Skin of body (tissue), 3 donors: ENCODE measurements at places on chromosomes 1 and 21. TPM values are rescaled to one million over a fixed set of nuclear protein-coding genes. Genes with fewer than 3 reads are reported as not detected.

- no peak for DNase-seq
Observed at GRCh38 chr1:155898888-155899287, 12.3 kb downstream of the RIT1 start.

Gene S100A11
- total RNA-seq = 79.9 TPM

Gene NFASC
- total RNA-seq = 1.4 TPM

Gene C1orf53
- 0.89 TPM for total RNA-seq
